ENCODE measurements at places on chromosomes 5 and 9. TPM values are rescaled to one million over a fixed set of nuclear protein-coding genes. Genes with fewer than 3 reads are reported as not detected.

DNA sequence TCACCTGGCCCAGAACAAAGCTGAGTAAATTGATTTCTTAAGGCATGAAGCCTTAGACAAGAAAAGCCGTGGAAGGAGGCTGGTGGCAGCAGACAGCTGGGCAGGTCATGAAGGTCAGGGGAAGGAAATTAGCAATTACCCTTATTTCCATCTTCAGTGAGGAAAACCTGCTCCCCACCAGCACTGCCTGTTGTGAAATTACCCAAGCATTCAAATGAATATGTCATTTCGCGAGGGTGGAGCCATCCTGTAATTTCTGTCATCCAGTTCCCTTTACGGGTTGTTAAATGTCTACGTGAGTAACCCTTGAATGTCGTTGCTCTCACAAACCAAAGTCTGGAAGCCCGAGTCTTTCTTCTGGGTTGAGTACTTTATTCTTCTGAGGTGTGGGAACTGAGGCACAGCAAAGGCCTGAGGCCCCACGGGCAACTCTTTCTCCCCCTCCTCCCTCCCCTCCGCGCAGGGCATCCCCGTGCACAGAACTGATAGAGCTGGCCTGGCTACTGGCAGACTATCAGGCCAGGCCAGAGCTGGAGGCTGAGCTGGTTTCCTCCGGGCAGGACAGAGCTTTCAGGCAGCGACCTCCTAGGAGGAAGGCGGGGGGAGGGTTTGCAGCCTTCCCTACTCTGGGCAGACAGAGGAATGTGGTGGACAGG lies 22.0 kb upstream of the AK3 start:
- DNase-seq: no peak

DNA sequence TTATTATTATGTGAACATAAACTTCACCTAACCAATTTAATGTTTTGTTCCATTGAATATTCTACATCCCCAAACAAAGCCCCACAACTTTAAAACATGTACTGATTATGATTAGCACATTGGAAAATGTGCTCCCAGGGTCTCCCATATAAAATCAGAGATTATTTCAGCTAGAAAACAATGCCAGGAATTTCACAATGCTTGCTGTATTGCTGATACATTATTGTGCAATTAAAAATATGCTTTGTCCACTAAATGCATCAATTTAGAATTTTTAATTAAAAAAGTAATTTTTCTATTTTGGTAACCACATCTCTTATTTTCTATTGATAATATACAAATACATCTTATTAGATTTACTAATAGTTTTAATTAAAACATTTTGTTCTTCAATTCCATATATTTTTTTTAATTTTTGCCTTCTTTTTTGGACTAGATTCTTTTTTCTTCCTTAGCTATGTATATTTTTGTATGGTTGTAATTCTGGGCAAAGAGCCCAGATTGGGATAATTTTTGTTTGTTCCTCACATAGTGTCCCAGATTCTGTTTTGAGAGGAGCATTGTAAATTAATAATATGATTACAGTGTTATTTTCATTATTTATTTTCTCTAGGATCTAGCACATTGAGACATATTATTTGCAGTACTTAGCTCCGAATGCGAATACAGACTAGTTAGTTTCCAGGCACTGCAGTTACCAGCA lies 241.5 kb upstream of the CDH18 start:
- no peak for DNase-seq

- DNase-seq: peak; percentile 75
These were observed at the start of gene YTHDC2 for GRCh38 chr5:113513384-113514288. YTHDC2 (plus strand) TSS chr5:113513694; CDS start chr5:113513896, 202 bp downstream.

GRCh38 chr9:90559075-90560073 lies 83.2 kb downstream of the DIRAS2 start:
- DNase-seq: no peak

DNA sequence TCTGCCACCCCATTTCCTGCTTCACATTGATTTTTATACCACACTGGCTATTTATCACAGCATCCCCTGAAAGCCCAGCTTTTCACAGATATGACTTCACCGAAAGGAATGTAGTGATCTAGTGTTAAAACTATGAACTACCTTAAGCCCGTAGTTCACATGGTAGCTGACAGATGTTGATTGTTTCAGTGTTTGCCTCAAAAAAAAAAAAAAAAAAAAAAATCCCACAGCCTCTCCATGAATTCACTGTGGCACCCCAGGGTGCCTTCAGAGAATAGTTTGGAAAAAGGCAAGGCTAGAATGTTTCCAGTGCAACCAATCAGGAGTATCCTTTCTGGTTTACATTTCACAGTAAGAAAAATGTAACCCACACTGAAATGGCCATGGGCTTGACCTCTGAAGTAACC lies 37.1 kb downstream of the GLIS3 start:
- DNase-seq: peak; percentile 92

DNA sequence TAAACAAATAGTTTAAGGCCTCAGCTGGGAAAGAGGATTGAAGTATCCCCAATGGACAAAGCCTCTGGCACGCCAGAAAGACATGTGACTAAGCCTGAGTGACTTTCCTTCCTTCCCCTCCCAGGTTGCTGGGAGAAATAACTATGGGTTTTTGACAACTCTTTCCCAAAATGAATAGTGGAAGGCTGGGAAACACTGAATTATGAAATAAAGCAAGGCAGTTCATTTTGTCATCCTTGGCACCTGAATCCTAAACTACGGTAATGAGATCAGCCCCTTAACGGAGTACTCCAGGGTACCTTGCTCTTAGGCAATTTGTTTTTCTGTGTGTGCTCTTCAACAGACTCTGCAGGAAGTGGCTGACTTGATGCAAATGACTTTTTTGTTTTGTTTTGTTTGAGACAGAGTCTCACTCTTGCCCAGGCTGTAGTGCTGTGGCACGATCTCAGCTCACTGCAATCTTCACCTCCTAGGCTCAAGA lies 75.2 kb downstream of the LMNB1 start:
- DNase-seq: no peak

- no peak for DNase-seq
These were observed 514.9 kb upstream of the CLINT1 start for GRCh38 chr5:158373608-158374395.

DNA sequence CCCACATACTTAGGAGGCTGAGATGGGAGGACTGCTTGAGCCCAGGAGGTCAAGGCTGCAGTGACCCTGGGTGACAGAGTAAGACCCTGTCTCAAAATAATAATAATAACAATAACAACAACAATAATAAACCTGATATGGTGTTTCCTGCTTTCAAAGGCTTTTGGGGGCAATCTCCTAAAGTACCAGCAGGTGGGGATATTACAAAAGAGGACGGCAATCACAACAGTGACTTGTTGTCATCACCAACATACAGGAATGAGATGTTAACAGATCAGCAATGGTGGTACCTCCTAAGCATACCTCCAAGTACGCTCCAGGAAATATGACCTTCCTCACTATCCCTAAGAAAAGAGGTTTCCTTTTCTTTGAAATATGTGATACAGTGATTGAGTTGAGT lies 91.1 kb upstream of the RNF180 start:
- peak; percentile 14 for DNase-seq

GRCh38 chr5:68458416-68459021 lies 243.0 kb downstream of the PIK3R1 start:
- DNase-seq: peak; percentile 23

GRCh38 chr9:112750764-112751055 lies 150 bp downstream of the SNX30 start:
- DNase-seq: no peak

GRCh38 chr9:109411798-109412352 lies 86.2 kb downstream of the PTPN3 start:
- DNase-seq: peak; percentile 27

DNA sequence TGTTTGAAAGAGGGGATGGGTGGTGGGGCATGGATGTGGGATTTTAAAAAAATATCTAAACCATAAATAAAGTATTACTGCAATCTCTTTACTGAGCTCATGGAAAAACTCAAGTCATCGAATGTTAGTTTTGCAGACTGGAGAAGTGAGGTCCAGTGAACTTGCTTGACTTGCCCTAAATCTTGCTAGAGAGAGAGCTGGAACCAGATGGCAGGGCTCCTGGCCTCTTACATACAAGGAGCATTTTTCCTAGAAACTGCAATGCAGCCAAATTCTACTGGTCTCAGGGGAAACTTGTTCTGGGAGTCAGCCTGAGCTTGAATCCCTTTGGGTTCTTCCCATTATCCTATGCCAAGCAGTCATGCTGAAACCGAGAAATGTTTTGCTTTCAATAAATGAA lies 2.9 kb upstream of the TGFBI start:
- no peak for DNase-seq

- no peak for DNase-seq
These were observed 10.0 kb downstream of the SPINK4 start for GRCh38 chr9:33249983-33250382.

DNA sequence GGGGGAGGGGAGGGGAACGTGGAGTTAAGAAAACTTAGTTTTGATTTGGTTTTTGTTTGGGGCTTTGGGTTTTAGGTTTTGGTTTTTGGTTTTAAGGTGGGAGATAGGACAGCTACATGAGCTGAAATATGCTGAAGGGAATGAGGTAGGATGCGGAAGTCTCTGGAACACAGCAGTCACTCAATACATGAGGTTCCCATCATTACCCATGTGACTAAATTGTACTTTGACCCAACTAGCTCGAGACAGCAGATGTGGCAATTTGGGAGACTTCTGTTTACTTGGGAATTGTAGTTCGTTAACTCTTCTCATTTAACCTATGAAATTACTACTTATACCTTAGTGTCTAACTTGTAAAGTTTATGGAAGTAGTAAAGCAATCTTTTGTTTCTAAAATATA lies 124.2 kb downstream of the TLE1 start:
- no peak for DNase-seq

DNA sequence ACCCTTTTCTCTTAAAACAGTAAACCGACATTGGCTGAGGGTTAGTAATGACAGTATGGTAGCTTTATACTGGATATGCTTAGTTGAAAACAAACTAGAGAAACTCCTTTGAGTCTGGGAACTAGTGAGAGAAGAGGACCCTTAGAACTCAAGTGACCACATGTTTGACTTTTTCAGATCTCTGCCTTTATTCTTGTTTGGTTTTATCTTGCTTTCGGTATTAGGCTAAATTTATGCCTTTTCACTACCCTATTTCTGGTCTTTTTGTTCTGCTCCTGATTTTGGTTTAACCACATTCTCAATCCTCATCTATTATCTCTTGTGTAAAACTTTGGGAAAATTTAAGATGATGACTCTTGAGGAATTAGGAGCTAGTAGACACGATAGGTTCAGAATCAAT lies 11.0 kb downstream of the SNAPC3 start:
- DNase-seq: no peak

DNA sequence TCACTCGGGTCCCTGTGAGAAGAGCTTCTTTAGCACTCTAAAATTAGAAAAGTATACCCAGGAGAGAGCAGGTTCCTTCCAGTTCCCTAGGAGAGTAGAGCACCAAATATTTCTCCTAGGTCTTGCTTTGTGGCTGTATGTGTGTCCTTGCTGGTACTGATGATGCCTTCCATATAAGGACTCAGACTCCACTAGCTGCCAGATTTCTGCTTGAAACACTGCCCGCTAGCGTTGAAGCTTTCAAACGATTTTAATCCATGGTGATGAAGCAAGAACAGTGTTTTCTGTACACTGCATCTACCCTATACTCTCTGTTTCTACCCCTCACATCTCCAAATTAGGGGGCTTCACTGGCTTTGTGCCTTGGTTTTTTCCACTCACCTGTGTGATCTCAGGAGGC lies 2.4 kb upstream of the SMC2 start:
- peak; percentile 16 for DNase-seq

DNA sequence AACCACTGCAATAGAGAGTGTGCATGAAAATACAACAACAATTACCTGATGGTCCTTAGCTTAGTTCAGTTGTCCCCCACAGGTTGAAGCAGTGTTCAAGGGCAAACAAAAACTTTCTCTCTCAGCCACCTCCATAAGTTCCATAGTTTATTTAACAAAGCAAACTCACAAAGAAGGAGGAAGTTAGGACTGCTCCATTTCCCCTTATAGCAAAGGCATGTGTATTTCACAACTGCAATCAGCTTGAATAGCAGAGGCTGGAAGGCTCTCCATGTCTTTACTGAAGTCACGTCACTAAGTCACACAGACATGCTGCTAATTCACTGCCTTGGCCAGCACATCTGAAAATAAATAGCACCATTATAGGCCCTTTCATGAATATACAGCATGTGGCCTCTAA lies 43.3 kb downstream of the DOCK8 start:
- no peak for DNase-seq

DNA sequence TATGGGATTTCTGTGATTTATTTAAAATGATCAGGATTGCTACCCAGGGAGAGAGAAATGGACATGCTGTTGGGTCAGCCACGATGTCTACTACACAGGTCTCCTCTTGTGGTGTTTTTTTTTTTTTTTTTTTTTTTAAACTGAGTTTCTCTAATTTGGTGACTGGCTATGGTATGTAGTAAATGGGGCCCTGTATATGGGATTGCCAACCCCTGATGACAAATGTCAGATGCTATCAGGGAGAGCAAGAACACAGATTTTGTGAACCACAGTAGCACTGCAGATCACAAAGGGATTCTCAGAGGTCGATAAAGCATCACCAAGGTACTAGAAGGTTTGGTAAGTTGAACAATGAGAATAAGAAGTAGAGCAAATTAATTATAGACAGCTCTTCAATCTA lies 16.5 kb upstream of the TNFAIP8 start:
- no peak for DNase-seq

GRCh38 chr9:91273853-91274552 lies 87.7 kb downstream of the AUH start:
- peak; percentile 55 for DNase-seq

DNA sequence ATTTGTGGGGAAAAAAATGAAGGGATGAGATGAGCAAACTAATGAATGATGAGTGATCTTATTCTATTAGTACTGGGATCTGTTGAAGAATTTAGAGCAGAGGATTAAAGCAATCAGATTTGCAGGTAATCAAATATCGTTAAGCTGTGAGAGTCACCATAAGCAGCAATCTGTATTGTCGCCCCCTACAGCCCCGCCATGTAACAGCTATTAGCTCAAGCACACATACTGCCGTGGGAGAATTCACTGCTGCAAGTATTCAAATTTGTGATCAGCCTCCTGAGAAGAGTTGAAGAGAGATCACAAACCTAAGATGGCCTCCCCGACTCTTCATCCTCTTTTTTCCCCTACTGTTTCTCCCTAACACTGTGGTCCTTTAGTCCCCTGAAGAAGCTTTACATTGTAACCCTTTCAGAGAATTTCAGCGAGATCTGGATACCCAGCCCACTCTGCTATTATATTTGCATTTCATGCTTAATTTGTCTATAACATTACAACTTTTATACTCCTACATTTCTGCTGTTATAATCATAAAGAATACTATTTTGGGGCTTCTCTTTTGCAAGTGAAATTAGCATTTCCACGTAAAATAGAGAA lies 28.5 kb upstream of the PHF24 start:
- DNase-seq: peak; percentile 1

CDKN2AIPNL gene
- total RNA-seq: 22.8 TPM

ADGRD2 gene
- total RNA-seq: not detected

CARTPT gene
- total RNA-seq: not detected

SLC6A19 gene
- total RNA-seq: not detected

WNT8A gene
- total RNA-seq: not detected

SEMA4D gene
- total RNA-seq: 4.8 TPM

TAL2 gene
- not detected for total RNA-seq

GRXCR2 gene
- total RNA-seq: not detected

ZDHHC21 gene
- total RNA-seq: 10.2 TPM

LHX6 gene
- total RNA-seq: 0.53 TPM
